ENCODE measurements at places on chromosomes 16 and 17.

GRCh38 chr16:72286936-72287620 is 115.1 kb upstream of the PMFBP1 start:
- no peak for DNase-seq

GRCh38 chr16:65671071-65671470 is 549.2 kb upstream of the CDH11 start:
- DNase-seq, result no peak

- no peak for DNase-seq
Observed at GRCh38 chr16:86911437-86911958, 333.1 kb downstream of the FOXL1 start.

DNA sequence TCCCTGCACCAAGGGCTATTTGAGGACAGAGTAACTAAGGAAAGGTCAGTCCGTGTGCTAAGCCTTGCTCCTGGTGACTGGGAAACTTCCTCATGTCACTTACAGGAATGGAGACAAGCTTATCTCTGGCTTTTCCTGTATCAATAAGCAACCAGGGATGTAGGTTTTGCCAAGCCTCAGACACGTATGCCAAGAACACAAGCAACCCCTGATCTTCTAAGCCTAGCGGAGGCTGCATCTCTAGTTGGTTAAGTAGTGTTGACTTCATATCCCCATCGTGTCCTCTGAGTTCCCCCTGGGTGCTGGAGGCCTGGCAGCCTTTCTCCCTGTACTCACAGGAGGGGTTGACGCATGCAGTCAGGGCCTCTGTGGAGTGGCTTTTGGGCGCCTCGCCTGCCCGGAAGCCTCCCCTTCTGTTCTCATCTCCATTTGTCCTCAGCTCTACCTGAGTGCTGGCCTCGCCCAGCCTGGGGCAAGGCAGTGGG is 1.4 kb upstream of the C1QTNF1 start:
- no peak for DNase-seq

- DNase-seq, result peak; percentile 54
Observed at GRCh38 chr17:59914274-59914854, 21.4 kb downstream of the RPS6KB1 start.

GRCh38 chr16:49365711-49366509 is 7.7 kb upstream of the C16orf78 start:
- DNase-seq, result no peak

DNA sequence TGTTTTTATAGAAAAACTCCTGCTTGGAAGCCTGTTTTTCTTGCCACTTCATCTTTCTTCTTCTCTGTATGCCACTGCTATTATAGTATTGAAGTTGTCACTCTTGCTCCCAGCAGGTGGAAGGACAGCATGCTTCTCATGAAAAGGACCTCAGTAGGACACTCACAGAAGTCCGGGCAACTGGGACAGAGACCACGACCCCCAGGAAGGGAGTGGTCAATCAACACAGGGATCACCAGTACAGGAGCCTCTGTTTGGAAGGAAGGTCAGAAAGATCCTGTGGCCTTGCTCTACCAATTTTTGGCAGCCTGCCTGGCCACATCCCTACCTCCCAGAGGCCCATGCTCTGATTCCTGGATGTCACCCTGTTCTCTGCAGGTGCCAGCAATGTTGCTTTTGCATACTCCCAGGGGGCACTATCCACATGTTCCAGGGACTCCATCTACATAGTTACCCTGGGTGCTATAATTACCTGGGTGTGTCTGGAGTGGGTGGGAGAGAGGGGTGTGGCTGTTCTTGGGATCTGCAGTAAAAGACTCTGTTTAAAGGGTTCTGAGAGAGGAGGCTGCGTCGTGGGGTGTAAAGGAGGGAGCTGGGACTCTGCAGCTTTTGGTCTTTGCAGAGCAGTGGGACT is 13.7 kb upstream of the AKAP10 start:
- no peak for DNase-seq

DNA sequence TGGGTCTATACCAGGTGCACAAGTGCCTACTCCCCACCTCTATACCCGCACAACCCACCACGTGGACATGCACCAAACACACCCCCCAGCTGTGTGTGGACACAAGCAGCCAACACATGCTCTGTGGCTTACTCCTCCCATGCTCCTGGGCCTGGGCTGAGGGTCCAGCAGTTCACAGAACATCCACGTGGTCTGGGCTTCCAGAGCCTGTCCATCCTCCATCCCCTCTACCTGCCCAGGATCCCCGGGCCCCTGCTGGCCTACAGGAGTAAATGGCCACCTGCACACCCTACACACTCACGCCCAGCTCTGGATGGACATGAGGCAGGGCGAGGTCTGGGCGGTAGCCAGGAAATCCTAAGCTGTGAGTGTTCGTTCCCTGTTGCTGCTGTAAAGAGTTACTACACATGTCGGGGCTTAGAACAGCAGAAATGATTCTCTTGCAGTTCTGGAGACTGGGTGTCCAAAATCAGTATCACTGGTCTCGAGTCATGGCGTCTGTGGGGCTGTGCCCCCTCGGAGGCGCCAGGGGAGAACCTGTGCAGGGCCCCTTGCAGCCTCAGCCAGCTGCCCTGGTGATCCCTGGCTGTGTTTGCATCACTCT is 15.0 kb upstream of the RAI1 start:
- DNase-seq, result peak; percentile 70

DNA sequence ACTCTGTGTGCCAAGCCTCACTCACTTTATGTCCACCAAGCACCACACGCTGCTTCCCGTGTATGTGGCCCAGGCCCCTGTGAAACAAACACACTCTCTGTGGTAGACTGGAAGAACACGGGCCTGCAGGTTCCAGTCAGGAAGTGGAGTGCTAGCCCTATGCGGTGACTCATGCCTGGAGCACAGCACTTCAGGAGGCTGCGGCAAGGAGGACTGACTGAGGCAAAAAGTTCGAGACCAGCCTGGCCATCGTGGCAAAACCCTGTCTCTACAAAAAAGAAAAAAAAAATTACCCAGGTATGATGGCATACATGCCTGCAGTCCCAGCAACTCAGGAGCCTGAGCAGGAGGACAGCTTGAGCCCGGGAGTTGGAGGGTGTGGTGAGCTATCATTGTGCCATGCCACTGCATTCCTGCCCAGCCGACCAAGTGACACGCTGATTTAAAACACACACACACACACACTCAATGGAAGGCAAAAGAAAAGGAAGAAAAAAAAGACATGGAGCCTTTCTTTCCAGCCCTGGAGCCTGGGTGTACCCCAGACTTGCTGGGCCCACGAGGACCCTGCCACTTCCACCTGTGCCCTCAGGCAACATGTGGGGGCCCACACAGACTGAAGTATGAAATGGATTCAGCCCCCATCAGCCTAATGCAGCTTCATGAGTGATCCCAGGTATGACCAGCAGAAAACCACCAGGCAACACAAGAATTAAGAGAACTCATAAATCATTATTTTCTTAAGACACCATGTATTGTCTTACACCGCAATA is 126.6 kb downstream of the ANKRD11 start:
- DNase-seq, result peak; percentile 66

DNA sequence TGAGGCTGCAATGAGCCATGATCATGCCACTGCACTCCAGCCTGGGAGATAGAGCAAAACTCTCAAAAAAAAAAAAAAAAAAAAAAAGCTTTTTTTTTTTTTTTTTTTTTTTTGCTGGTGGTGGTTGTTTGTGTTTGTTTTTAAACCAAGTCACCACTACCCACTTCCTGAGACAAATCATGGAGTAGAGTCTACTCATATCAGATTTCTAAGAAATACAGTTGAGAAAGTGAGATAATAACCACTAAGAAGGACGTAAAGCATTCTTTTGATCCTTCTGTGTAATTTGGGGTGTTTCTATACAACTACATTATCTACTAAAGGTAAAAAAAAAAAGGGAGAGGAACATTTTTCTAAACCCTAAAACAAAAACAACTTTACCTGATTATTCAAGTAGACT is 38.0 kb downstream of the AXIN2 start:
- DNase-seq, result no peak

GRCh38 chr16:71287911-71288310 is 1.3 kb downstream of the CMTR2 start:
- peak; percentile 3 for DNase-seq

- peak; percentile 44 for DNase-seq
Observed at GRCh38 chr16:73058221-73058615, 10.3 kb upstream of the ZFHX3 start.

GRCh38 chr17:16217002-16217635 is at the start of gene PIGL:
Gene PIGL, plus strand, starts transcription at chr17:16217210. Its CDS starts 17 bp downstream, at chr17:16217227.
- DNase-seq, result peak; percentile 95

GRCh38 chr17:64554028-64554637 is 47.4 kb downstream of the CEP95 start:
- no peak for DNase-seq

DNA sequence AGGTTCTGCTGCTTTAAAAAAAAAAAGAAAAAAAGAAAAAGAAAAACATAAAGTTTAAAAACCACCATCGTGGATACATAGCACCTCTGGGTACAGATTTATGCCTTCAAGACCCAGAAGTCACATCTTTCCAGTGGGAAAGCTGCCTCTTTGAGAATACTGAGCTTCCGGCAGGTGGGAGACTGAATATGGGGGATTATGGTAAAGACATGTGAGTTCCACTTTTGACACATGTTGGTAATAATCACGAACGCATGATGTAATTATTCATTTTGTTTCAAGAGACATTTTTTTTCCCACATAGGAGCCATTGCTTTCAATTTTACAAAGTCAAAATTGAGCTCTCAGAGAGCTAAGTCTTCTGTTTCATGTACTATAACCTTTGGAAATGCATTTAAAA is 229.7 kb upstream of the CDH5 start:
- DNase-seq, result no peak

DNA sequence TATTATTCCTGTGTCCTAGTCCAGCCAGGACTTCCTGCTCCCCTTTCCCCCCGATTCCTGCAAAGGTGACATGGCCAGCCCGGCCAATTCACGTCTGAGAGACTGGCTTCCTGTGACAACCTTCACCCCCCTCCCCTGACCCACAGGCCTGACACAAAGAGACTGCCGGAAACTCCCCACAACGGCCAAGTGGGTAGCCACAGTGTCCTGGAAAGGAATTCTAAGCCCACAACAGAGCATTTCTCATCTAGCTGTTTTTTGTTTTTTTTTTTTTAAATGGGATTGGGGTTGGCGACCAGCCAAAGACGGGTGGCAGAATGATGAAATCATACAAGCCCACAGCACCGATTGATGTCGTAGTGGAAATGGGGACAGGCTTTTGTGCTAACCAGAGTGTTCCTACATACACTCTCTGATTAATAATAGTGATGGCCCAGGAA is 2.8 kb upstream of the XAF1 start:
- peak; percentile 96 for DNase-seq
